ENCODE measurements at places on chromosomes 11 and 22.

GRCh38 chr11:117189191-117189940 lies 9.8 kb upstream of the TAGLN start:
- DNase-seq = no peak

DNA sequence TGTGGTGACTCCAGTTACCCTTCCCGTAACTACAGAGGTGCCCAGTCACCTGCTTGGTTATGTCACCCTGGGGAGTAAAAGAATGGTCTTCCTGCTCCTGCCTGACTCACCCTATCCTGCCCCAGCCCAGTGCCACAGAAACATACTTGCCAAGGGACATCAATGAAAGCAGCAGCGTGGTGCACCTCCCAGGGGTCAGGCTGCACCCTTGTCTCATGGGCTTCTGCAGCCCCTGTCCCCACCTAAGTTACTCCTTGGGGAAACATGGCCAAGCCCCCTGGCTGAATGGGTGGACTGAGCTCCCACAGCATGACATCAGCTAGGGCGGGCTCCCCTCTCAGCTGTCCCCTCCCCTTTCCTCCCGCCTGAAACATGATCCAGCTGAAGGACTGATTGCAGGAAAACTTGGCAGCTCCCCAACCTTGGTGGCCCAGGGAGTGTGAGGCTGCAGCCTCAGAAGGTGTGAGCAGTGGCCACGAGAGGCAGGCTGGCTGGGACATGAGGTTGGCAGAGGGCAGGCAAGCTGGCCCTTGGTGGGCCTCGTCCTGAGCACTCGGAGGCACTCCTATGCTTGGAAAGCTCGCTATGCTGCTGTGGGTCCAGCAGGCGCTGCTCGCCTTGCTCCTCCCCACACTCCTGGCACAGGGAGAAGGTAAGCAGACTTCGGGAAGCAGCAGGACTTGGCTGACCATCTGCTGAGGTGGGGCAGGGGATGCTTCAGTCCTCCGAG lies at the start of gene HTR3A:
HTR3A (plus strand) TSS at position 368 of the 730 bp plus-strand sequence; CDS start at position 586, 218 bp downstream.
- DNase-seq = peak; percentile 45

GRCh38 chr22:43014869-43015676 lies at the start of gene PACSIN2:
TSS of gene PACSIN2 (minus strand) at chr22:43015149. CDS start at chr22:42912080, 103,069 bp downstream.
- DNase-seq = peak; percentile 98

DNA sequence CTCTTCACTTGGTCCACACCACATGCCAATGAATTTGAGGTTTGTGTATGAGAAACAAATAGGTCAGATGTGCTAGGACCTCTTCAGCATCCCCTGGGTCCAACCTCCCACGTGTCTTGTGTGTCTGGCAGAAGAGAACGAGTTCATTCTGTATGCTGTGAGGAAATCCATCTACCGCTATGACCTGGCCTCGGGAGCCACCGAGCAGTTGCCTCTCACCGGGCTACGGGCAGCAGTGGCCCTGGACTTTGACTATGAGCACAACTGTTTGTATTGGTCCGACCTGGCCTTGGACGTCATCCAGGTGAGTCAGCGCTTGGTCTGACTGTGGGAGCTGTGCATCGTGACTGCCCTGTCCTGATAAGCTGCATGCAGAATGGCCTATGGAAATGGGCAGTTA lies 101.0 kb upstream of the SORL1-AS1 start:
- peak; percentile 14 for DNase-seq

- DNase-seq = no peak
Measured at GRCh38 chr11:109089144-109089543, 332.8 kb upstream of the C11orf87 start.

GRCh38 chr11:65623852-65624616 lies 8.5 kb downstream of the PCNX3 start:
- no peak for DNase-seq

- DNase-seq = no peak
Measured at GRCh38 chr11:48127521-48128183, 89.0 kb upstream of the OR4B1 start.

DNA sequence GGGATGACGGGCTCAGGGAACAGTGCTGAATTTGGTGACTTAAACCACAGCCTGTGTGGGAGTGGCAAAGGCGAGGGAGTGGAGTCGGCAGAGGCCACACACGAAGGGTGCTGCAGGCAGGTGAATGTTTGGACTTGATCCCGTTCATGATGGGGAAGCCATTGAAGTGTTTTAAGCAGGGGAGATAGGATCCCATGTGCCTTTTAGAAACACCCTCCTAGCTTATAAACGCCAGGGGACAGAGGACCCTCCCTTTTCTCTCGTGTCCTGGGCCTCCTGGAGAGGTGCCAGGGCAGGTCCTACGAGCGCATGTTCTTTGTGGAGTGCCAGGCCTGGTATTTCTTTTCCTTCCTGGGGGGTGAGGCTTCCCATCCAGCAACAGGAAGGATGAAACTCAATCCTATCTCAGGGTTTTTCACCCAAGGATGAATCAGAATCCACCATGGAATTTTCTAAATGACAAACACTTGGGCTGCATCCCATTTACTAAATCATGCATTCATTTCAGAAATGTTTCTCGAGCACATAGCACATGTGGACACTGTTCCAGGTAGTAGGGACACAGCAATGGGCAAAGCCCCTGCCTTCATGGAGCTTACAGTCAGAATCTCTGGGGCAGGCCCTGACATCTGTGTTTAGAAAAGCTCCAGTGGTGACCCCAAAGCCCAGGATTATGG lies 59.6 kb downstream of the CHRDL2 start:
- peak; percentile 51 for DNase-seq

DNA sequence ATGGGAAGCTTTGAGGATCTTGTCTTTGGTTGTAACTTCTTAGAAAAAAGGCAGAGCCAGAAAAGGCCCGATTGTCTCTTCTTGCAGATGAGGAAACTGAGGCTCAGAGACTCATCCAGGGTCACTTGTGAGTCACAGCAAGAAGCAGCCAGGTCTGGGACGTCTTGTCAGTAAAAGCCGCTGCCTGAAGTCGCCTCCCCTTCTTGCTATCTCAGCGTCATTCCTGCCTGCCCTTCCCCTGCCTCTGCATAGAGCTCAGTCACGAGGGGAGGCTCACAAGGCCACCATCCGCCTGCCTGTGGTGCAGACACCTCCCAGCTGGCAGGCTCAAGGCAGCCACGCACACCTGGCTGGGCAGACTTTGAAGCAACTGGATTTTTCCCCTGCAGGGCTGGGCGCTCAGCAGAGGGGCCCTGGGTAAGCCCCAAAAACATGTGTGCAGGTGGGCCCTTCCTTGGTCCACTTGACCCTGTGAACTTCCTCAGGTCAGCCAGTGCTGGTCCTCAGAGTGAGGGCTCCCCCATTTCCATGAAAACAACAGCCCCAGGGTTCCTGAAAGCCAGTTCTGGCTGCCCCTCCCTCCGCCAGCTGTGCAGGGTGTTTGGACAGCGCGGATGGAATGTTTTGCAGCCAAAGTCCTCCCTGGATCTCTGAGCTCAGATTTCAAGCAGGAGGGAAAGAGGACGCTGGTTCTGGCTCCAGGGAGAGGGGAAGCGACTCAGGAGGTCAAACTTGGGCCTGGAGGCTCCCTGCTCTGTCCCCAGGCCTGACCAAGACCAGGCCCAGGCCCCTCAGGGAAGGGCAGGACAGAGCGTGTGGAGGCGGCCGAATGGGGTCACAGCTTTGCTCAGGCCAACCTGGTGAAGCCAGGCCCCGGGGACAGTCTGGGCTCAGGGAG lies 6.0 kb upstream of the RAB3IL1 start:
- DNase-seq = peak; percentile 84

DNA sequence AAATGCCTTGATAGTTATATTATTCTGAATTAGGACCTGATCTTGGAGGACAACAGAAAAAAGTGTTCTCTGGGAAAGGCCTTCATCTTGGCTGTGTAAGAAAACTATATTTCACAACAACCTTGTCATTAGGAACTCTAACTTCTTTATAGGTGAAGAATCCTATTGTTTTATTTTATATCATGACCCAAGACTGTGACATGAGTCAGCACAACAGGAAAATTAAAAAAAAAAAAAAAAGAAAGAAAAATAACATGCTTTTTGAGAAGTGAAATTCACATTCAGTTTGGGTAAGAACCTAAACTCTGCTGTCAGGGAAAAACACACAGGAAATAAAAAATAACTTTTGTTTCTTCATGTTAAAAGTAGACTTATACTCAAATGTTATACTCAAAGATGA lies 11.7 kb upstream of the FOLR2 start:
- peak; percentile 67 for DNase-seq

- DNase-seq = peak; percentile 95
Measured at GRCh38 chr11:47415949-47416472, 7.6 kb downstream of the SLC39A13 start.

DNA sequence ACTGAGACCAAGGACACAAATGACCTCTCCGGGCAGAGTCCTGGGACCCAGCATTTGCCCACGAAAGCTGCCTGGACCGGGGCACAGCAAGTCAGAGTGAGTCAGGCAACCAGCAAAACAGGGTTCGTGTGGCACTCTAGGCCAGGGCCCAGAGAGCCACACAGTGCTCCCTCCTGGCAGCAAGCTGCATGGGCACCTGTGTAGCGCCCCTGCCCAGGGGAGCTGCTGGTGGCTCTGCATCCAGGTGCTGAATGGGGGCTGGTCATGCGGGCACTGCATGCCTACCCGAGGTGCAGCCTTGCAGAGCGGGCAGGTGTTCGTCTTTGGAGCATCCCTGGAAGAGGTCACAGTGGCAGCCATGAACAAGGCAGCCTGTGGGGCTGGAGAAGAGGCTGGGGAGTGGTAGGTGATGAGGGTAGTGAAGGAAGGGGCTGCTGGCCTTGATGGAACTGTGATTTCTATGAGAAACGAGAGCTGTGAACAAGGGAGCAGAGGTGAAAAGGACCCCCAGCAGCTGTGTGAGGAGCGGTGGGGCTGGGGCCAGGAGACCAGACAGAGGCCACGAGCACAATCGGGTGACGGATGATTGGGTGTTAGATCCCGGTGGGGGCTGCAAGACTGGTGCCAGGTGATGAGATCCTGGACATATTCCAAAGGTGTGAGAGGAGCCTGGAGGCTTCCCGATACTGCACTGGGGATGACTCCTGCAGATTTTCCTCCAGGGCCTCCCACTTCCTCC lies 63.3 kb downstream of the DGCR2 start:
- no peak for DNase-seq

GRCh38 chr11:79019975-79020374 lies 420.9 kb downstream of the TENM4 start:
- DNase-seq = no peak

DNA sequence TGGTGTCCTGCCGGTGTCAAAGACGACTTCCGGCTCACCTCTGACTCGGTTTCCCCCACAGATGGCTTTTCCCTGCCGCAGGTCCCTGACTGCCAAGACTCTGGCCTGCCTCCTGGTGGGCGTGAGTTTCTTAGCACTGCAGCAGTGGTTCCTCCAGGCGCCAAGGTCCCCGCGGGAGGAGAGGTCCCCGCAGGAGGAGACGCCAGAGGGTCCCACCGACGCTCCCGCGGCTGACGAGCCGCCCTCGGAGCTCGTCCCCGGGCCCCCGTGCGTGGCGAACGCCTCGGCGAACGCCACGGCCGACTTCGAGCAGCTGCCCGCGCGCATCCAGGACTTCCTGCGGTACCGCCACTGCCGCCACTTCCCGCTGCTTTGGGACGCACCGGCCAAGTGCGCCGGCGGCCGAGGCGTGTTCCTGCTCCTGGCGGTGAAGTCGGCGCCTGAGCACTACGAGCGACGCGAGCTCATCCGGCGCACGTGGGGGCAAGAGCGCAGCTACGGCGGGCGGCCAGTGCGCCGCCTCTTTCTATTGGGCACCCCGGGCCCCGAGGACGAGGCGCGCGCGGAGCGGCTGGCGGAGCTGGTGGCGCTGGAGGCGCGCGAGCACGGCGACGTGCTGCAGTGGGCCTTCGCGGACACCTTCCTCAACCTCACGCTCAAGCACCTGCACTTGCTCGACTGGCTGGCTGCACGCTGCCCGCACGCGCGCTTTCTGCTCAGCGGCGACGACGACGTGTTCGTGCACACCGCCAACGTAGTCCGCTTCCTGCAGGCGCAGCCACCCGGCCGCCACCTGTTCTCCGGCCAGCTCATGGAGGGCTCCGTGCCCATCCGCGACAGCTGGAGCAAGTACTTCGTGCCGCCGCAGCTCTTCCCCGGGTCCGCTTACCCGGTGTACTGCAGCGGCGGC lies 5.5 kb downstream of the B3GNT6 start:
- DNase-seq = peak; percentile 51

GRCh38 chr11:94546886-94547285 lies 3.2 kb downstream of the FUT4 start:
- DNase-seq = no peak

DNA sequence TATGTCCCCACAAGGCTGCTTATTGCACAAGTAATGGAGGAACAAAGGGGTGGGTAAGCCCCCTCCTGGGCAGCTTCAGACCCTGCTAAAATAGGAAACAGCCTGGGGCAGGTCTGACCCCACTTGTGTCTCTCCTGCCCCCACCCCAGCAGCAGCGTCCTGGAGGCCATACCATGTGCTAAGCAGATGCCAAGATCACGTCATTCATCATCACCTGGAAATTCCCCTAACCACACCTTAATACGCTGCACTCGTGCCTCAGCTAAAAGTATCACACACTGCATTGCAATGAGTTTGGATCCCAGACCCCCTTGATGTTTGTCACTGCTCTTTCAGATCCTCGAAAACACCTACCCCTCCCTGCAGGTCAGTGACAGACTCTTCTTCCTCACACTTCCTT lies 27.8 kb upstream of the GGTLC2 start:
- DNase-seq = no peak

DNA sequence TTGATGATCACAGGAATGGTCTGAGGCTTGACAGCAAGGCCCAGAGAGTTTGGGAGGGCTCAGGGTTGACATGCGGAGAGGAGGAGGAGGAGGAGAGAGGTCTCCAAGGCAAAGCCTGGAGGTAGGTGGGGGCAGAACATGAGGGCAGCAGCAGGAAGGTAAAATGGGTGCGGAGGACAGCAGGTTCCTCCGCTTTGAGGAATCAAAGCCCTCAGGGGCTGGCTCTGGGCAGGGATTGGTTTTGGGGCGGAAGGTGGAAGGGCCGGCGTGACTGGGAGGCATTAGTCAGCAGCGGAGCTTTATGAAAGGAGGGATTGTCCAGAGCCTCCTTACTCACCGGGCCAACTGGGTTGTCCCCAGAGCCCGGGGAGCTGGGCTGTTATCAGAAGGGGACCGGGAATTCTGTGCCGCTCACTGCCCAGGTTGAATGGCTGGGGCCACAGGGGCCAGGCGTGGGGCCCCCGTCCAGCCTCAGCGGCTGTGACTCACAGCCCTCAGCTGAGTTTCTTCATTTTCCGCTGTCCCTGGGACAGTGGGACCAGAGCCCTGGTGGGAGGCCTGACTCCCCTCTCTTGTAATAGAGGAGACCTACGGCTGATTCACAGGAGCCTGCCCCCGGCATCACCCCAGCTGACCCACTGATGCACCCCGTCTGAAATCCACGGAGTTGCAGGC lies 36.2 kb downstream of the LIF start:
- DNase-seq = peak; percentile 81

DNA sequence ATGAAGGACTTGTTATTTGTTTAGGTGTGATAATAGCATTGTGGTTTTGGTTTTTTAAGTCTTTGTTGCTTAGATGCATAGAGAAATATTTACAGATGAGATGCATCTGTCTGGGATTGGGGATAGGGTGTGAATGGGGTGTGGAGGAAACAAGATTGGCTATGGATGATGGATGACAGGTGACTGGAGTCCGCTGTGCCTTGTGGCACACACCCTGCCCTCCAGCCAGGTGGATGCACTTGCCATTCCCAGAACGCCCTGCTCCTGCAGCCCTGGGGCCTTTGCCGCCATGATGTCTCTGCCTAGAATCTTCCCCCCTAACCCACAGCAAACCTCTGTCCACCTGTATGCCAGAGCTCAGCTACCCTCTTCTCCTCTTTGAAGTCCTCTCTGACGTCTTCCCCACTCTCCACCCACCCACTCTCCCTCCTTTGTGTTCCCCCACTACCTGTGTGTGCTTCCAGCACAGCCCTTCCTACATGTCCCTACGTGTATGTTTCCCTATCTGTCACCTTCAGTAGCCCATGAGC lies 54.7 kb downstream of the WNT11 start:
- DNase-seq = no peak

Measured in fibroblast of pulmonary artery (primary cell).